ENCODE measurements at places on chromosomes 3 and 15. TPM values are rescaled to one million over a fixed set of nuclear protein-coding genes. Genes with fewer than 3 reads are reported as not detected.

RYR3 gene
- 0.48 TPM for total RNA-seq

AADACL2 gene
- 0.22 TPM for total RNA-seq

P2RY14 gene
- 1.4 TPM for total RNA-seq

CYP1A2 gene
- total RNA-seq: not detected

DNA sequence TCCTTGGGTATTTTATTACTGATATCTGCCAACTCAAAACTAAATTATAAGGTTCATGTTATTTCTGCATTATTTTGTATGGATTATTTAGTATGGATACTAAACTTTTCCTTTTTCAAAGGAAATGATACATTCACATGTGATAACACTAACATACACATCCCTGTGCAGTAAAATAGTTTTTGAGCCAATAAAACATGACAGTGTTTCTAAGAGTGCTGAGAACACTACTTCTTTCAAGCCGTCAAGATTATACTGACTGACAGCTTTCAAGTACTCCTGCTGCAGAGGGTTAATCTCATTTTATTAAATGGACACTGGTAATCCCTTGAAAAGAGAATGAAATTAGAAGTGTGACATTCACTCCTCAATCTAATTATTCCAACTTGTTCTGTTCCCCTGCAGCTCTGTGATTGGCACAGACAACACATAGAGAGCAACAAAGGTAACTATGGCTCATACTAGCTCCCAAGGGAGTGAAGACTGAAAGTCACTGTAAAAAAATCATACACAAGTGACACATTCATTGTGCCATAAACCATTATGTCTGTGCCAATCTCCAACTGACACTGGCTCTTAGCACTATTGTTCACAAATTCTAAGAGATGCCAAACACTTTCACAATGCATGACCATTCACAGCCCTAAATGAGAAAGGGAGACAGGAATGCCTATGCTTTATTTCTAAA is 468.6 kb downstream of the SHQ1 start:
- DNase-seq: no peak

DNA sequence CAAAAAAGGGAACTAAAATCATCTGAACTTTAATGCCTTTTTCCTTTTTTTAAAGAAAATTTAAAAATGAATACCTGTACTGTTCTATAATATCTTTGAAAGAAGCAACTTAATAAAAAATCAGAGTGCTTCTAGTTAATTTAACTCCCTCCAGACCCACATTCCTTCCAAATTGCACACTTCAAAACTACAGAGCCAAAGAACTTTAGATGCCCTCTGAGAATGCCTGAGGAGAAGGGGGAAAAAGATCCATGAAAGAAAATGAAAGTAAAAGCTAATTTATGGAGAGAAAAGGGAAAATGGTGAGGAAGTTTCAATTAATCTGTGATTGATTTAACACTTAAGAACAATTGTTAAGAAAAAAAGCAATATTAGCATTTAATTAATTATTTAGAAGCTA is 1141.6 kb downstream of the IGSF11 start:
- DNase-seq: no peak

GRCh38 chr3:18378218-18378617 is 46.9 kb downstream of the SATB1 start:
- no peak for DNase-seq

DNA sequence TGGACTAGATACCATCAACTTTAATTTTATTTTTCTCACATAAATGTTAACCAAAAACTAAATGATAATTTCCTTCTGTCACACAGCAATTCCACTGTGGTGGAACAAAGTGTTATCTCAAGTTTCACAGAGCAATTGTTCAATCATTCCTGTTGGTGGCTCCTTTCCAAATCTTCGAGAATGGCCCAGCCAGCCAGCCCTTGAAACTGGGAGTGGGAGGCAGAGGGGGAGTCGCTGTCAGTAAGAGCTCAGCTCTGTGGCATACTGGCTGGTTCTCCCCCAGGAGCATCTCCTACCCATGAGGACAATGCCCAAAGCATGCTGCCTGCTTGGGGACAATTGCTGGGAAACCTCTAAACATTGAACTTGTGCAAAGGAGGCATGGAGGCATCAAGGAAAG is 47.7 kb downstream of the MECOM start:
- no peak for DNase-seq

DNA sequence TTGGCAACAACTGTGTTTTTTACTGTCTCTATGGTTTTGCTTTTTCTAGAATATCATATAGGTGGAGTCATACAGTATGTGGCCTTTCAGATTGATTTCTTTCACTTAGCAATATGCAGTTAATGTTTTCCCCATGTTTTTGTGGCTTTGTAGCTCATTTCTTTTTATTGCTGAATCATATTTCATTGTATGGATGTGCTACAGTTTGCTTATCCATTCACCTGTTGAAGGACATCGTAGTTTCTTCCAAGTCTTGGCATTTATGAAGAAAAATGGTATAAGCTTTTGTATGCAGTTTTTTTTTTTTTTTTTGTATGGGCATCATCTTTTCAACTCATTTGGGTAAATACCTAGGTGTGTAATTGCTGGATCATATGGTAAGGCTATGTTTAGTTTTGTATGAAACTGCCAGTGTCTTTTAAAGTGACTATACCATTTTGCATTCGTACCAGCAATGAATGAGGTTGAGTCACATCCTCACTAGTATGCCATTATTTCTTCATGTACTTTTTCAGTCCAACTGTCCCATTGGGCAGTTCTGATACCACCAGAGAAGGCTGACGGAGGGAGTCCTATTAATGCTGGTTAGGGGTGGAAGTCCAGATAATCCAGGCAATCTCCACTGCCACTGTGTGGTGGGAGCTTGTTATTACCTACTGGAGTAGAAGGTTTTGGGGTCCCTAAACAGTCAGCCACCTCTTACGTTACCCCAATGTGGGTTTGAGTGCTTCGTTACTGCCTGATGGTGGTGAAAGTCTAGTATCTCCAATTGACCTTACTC is 210.5 kb downstream of the DOCK3 start:
- no peak for DNase-seq

DNA sequence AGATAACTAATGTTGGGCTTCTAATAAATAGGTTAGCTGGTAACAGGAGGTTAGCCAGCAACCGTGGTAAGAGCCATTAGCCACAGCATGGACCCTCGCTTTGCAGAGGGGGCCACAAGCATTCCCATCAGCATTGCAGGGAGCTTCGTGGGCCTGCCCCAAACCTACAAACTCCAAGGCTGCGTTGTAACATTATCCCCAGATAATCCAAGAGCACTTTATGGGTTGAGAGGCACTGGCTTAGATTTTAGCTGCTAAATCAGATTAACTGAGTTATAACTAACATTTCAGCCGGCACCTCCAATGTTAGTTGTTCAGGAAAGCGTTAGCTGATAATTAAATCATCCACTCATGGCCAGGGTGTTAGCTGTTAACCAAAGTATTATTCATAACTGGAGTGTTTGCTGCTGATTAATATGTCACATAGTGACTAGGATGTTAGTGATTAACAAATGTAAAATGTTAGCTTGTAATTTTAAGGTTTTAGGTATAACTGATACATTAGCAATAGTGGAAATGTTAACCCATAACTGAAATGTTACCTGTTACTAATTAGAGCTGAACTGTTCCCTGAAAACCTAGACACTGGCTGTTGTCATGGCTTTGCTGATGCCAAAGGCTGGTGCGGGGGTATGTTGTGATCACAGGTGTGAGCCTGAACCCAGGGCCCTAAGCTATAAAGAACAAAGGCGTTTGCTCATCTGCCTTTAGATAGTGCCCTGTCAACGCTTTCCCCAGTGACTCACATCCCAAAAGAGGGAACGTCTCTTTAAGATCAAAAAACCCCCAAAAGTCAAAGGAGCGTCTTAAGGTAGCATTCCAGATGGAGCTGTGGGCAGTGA is 56.2 kb downstream of the SLC6A6 start:
- DNase-seq: no peak

Data from mesenteric fat pad (tissue), 1 donor.